ENCODE measurements at places on chromosomes 2 and 18.

GRCh38 chr2:222922019-222922800 lies 61.4 kb downstream of the ACSL3 start:
- peak; percentile 48 for DNase-seq

DNA sequence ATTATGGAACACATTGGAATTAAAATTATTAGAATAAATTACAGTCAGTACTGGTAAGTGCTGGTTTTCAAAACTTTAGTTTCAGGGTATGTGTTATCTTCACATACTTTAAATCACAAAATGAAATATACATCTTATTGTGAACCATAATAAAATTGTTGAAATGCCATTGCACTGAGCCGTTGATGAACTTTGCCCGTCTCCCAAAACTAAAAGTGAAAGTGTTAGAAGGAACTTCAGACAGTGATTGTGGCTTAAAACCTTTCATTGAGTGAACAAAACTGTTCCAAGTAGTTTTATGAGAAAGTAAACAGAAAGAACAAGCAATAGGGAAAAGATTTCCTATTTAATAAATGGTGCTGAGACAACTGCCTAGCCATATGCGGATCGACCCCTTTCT lies 811.6 kb downstream of the PLCL1 start:
- no peak for DNase-seq

DNA sequence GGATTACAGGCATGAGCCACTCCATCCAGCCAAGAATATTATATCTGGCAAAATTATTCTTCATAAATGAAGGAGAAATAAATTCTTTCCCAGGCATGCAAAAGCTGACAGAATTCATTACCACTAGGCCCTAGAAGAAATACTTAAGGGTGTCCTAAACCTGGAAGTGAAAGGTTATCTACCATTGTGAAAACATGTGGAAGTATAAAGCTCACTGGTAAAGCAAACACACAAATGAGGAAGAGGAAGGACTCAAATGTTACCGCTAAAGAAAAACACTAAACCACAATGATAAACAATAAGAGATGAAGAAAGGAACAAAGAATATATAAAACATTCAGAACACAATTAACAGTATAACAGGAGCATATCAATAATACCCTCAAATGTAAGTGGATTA lies 171.8 kb downstream of the CAMKMT start:
- DNase-seq: no peak

GRCh38 chr18:61957801-61958516 lies 65.2 kb upstream of the RNF152 start:
- no peak for DNase-seq

DNA sequence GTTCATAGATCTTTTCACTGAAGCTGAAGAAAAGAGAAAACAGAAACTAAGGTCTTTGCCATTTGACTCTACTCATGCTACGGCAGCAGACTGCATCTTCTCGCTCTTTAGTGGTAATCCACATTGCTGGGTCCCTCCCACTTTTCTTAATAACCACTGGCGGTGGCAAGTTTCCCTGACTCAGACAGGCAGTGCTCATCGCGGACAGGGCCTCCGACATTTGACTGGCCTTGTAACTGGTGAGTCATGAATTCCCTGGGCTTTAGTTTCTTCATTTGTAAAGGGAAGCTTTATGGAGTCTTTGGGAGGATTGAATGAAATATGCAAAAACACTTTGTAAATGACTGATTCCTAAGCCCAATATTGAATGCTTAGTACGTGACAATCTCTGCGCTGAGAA lies 238.2 kb upstream of the RBBP8 start:
- DNase-seq: no peak

GRCh38 chr18:8980918-8981317 lies 121.6 kb upstream of the NDUFV2 start:
- DNase-seq: no peak

All from NCI-H1105 treated with DMSO at 0.1 percent for 48 hours (cell line).